ENCODE measurements at places on chromosomes 3 and 15. TPM values are rescaled to one million over a fixed set of nuclear protein-coding genes. Genes with fewer than 3 reads are reported as not detected.

DNA sequence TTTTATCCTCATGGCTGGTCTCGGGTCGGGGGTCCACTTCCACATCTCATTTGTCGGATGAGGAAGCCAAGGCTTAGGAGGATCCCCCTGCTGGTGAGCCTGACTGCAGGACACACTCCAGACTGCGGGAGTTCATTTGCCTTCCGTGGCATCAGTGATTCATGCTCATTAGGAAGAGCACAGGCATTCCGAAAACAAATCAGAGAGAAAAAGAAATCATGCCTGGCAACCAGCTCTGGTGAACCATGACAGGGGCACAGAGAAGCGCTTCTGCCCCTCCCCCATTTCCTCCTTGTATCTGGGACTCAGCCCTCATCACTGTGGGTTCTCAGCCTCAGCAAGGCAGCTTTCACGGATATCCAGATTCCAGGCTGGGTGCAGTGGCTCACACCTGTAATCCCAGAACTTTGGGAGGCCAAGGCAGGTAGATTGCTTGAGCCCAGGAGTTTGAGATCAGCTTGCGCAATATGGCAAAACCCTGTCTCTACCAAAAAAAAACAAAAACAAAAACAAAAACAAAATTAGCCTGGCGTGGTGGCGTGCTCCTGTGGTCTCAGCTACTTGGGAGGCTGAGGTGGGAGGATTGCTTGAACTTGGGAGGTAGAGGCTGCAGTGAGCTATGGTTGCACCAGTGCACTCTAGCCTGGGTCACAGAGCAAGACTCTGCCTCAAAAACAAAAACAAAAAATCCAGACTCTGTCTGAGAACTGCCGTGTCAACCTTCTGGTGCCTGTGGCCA, 28.4 kb downstream of the IRAK2 start:
- no peak for DNase-seq

DNA sequence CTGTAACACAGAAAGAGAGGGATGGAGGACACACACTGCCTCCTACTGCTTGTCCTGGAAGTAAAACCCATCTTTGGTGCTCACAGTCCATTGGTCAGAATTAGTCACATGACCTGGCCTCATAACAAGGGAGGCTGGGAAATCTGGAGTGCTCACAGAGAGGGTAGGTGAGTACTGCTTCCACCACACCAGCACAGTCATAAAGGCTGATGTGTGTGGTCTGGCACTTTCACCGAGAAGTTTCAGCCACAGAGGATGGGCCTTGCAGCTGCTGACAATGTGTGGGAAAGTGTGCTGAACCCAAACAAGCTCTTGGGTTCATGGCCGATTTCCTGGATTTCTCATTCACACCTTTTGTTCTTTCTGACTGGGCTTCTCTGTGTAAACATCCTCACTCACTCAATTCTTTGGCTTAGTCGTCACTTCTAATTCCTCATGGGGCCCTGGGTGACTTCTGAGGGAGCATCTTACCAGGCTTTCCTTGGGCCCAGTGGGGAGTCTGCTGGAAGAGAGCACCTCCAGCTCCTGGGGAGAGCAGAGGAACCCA, 100.7 kb downstream of the ASB7 start:
- peak; percentile 7 for DNase-seq

DNA sequence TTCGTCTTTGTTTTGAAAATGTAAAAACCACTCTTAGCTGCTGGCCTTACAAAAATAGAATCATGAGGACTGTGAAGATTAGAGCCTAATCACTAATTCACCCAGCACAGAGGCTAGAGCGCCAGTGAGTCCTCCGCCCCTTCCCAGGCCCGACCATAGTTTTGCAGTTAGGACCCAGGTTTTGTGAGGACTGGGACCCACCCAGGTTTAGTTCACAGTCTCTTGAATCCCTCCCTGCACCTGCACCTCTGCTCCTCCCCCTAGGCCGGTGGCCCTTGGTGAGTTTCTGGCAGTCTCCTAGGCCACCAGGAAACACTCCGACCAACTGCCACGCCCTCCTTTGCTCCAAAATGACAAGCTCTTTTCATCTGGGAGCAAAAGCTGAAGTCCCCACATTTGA, 136.0 kb upstream of the CCDC54 start:
- DNase-seq, result no peak

The ANKRD63 gene
- not detected for total RNA-seq

GRCh38 chr15:55992769-55993110, 672 bp downstream of the NEDD4 start:
- no peak for DNase-seq

- no peak for DNase-seq
These were observed 217.2 kb upstream of the CFAP20DC start for GRCh38 chr3:59267021-59267420.

Measured in vagina (tissue), 2 donors.